ENCODE measurements at places on chromosomes 1 and 21.
A peak's percentile ranks its signal among the peaks of the same experiment; 100 is the strongest.

GRCh38 chr1:17400725-17401341 is 28.8 kb downstream of the PADI6 start:
- no peak for DNase-seq

DNA sequence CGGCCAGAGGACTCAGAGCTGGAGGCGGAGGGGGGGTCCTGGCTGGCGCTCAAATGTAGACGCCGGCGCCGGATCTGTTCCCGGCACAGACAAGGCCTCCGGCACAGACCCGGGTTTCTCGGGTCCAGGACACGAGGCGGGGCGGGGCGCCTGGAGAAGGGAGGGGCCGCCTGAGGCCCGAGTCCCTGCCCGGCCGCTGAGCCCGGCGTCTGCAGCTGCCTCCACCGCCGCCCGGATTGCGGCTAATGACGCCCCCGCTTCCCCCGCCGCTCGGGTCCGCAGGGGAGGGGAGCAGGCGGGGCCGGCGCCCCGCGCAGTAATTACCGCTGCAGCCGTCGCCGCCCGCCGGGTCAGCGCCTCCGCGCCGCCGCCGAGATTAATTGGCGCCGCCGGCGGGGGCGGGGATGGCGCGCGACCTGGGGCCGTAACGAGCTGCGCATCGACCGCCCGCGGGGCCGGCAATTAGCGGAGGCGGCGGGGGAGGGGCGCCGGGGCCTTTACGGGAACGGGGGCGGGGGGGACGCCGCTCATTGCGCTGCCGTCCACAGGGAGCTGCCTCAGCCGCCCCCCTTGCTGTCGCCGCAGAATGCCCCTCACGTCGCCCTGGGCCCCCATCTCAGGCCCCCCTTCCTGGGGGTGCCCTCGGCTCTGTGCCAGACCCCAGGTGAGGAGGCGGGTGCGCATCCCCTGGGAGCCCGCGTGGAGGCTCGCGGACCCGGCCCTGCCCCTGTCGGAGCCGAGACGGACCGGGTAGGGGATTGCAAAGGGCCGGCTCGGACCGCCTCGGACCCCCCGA is 17.3 kb downstream of the NOC2L start:
- peak; percentile 70 for DNase-seq

GRCh38 chr1:19287436-19288185 is 959 bp downstream of the AKR7A3 start:
- DNase-seq, result no peak

GRCh38 chr1:82401116-82401515 is 600.4 kb downstream of the ADGRL2 start:
- DNase-seq, result no peak

- DNase-seq, result no peak
Observed at GRCh38 chr1:65792669-65793358, at the start of gene PDE4B. TSS of gene PDE4B (plus strand) at chr1:65792895.

GRCh38 chr1:165492845-165493373 is 48.0 kb upstream of the RXRG start:
- no peak for DNase-seq

DNA sequence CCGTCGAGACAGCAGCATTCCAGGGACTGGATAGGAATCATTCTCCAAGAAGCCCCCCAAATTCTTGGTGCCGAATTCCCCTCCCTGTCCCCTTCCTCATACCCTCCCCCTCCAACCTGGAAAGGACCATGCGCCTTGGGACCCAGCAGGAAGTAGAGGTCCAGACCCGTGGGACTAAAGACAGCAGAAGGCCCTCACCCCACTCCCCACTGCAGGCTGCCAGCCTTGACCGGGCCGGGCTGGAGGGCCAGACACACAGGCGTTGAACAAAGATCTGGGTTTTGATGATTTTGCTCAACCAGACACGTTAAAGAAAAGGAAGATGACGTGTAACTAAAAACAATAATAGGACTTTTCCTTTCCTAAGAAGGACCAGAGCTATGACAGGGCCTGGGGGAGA is 286.5 kb downstream of the NPHP4 start:
- no peak for DNase-seq

- no peak for DNase-seq
Observed at GRCh38 chr1:52439976-52440375, 35.6 kb downstream of the PRPF38A start.

DNA sequence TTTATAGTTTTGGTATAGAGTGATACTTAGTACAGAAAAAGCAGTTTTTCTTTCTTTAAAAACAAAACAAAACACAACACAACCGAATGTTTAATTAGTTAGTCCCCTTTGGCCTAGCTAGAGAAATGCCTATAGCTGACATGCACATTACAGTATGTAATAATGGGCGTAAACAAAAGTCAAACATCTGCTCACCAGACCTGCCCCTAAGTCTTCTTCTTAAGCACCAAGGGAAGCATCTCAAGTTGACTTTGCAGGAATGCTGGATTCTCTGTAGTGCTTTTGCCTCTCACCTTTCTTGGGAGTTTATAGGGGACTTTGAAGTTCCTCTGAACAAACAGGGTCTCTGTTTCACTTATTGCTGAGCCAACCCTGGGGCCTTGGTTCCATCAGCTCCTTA is 143.7 kb downstream of the TM2D1 start:
- DNase-seq, result no peak

DNA sequence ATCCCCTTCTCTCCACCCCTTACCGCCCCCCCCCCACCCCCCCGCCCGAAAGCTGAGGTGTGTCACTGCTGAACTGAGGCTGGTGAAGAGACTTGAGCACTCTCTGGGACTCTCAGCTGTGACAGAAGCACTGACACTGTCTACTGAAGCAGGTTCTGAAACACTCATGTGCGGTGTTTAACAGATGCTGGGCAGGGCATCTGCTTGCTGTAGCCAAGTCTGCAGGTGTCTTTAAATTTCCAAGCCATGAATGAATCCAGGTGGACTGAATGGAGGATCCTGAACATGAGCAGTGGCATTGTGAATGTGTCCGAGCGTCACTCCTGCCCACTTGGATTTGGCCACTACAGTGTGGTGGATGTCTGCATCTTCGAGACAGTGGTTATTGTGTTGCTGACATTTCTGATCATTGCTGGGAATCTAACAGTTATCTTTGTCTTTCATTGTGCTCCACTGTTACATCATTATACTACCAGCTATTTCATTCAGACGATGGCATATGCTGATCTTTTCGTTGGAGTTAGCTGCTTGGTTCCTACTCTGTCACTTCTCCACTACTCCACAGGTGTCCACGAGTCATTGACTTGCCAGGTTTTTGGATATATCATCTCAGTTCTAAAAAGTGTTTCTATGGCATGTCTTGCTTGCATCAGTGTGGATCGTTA is at the start of gene GPR52:
Gene GPR52, plus strand, starts transcription at position 99 of the 665 bp plus-strand sequence. Its CDS starts 148 bp downstream, at position 247.
- no peak for DNase-seq

GRCh38 chr1:1014799-1015681 is 1.7 kb downstream of the ISG15 start:
- DNase-seq, result no peak

- no peak for DNase-seq
Observed at GRCh38 chr1:21950734-21951133, 13.6 kb upstream of the HSPG2 start.

- DNase-seq, result no peak
Observed at GRCh38 chr1:99385852-99386251, 121.6 kb downstream of the PLPPR4 start.

DNA sequence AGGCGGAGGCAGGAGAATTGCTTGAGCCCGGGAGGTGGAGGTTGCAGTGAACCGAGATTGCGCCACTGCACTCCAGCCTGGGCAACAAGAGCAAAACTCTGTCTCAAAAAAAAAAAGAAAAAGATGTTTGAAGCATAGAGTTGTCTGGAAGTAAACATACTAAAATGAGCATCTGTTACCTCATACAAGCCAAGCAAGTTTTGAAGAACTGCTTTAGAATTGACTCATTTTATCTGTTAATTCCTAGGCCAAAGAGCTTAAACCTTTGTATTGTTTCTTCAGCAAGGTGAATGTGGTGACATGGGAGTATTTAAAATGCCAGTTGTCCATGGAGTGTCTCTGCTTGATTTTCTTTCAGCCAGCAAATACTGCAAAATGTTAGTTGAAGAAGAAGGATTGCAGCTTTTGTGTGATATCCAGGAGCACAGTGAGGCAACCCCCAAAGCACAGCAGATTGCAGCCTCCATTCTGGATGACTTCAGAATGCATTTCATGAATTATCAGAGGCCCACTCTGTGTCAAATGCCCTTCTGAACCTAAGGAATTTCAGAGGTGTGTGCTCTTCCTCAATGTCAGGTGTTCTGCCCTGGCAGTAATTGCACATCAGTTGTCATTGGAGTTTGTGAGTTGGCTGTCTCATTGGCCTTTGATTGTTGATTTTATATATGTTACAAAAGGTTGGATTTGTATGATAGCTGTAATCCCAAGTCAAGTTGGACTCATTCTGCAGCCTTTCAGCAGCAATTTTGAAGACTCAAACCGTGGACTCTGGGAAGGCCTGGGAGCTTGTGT is 28.9 kb downstream of the ECHDC2 start:
- DNase-seq, result no peak

All from T1000 (cell line).